Stimulated activated CD4-positive, alpha-beta T cell treated with anti-CD3 and anti-CD28 coated beads, Interleukin-15, amount 100 ng/mL, for 24 hours (primary cell): ENCODE measurements at places on chromosomes 2 and 18.

DNA sequence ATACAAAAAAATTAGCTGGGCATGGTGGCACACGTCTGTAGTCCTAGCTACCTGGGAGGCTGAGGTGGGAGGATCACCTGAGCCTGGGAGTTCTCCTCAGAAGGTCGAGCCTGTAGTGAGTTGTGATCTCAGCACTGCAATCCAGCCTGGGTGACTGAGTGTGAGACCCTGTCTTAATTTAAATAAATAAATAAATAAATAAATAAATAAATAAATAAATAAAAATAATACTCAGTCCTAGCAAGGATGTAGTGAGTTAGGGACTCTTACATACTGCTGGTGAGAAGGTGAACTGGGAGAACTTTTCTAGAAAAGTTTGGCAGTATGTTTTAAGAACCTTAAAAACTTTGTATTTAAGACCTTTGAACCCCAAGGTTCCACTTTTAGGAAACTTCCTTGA lies 230.0 kb downstream of the CLIP4 start:
- DNase-seq: no peak

DNA sequence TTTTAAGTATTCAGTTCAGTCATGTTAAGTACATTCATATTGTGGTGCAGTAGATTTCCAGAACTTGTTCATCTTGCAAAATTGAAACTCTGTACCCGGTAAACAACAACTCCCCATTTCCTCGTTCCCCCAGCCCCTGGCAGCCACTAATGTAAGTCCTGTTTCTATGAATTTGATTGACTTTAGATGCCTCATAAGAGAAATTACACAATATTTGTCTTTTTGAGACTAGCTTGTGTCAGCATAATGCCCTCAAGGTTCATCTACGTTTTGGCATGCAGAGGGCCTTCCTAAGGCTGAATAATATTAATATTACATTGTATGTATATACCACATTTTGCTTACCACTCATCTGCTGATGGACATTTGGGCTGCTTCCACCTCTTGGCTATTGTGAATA lies 30.9 kb downstream of the METTL21A start:
- no peak for DNase-seq

DNA sequence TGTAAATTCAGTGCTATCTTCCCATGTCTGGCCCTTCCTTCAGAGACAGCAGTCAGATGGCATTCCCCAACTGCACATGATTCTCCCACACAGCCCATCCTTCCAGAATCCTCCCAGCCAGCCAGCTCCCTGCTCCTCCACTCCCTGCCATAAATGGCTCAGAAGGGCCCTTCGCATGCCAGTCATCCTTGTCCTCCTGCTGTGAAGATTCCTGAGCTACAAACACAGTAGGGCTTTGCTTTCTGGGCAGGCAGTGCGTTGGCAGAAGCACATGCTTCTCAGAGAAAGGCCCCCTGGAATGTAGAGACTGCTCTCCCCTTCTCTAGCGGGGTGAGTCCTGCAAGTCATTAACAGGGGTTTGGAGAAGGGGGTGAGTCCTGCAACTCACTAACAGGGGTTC lies 71.9 kb downstream of the TEX51 start:
- no peak for DNase-seq

- no peak for DNase-seq
These were observed 69.2 kb upstream of the HNRNPA3 start for GRCh38 chr2:177143444-177143843.

- DNase-seq: no peak
These were observed 62.8 kb downstream of the NBEAL1 start for GRCh38 chr2:203077451-203077850.

GRCh38 chr2:12778811-12779579 lies 62.3 kb downstream of the TRIB2 start:
- DNase-seq: no peak

DNA sequence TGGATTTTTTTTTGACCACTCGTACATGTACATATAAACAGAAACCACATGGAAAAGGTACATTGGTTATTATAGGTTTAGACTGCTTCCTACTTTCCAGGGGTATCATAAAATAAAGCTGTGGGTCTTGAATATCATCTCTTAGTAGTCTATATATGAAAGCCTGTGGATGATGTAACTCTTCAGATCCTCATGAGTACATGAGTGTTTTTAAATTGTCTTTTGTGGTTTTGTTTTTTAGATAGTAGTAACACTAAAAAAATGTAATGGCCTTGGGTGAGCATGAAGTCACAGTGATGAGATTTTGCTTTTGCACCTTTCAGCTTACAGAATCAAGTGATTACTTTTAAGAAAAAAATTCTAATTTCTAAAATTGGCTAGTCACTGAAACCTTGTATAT lies 80.2 kb downstream of the RAB3GAP1 start:
- no peak for DNase-seq

GRCh38 chr2:98807221-98807620 lies 76.3 kb upstream of the MGAT4A start:
- no peak for DNase-seq

DNA sequence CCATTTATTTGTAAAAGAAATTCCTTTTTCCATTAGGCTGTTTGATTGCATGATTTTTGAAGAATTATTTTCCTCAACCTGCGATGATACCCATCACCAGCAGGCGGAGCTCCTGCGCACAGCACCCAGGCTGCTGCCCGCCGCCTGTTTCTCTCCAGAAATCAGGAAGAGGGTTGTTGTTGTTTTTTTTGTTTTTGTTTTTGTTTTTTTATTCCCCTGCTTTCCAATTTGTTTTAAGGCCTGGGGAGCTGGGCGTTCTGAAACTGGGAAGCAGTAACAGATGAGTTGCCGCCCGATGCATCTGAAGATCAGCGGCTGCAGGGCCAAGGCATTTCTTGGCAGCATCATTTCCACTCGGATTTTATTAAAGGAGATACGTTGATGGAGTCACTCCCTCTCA lies 132.1 kb downstream of the MBP start:
- DNase-seq: peak; percentile 53

GRCh38 chr18:9422816-9423519 lies 52.3 kb upstream of the RALBP1 start:
- DNase-seq: no peak

GRCh38 chr2:139228276-139228675 lies 448.1 kb upstream of the NXPH2 start:
- no peak for DNase-seq

- no peak for DNase-seq
These were observed 91.7 kb upstream of the HNMT start for GRCh38 chr2:137872577-137872976.

- no peak for DNase-seq
These were observed 151.3 kb downstream of the TANC1 start for GRCh38 chr2:159119652-159120257.

DNA sequence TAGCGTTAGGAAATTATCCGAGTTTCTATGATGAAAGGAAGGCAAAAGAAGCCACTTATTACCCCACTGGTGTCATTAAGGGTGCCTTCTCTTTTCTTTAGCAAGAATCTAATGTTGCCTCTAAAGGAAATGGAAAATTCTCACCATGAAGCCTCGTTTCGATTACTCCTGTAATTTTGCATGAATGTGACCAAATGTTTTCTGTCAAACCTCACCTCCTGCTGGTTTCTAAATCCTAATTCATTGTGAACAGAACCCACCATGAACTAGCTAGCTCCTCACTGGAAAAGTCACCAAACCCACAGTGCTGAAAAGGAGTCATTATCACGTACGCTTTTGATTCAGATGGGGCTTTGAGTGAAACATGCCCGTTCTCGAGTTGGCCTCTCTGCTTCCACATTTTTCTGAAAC lies 119.9 kb downstream of the COPS8 start:
- DNase-seq: no peak

DNA sequence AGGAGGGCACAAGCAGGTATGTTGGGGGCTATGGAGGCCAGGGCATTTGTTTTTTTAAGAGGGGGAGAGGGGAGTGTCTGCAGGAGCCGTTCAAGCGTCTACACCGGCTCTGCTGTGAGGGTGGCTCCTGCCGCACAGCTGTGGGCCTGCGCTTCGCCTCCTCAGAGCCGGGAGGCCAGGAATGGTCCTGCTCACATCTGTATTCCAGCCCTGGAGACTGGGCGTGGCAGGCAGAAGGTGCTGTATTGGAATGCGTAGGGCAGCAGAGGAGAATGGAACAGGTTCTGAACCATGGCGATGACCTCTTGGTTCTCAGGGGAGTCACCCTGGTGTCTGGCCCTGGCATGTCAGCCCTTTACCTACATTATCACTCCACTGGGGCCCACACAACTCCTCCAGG lies 26.8 kb upstream of the INHBB start:
- DNase-seq: no peak

- DNase-seq: no peak
These were observed 360.3 kb downstream of the TGIF1 start for GRCh38 chr18:3810296-3810695.

DNA sequence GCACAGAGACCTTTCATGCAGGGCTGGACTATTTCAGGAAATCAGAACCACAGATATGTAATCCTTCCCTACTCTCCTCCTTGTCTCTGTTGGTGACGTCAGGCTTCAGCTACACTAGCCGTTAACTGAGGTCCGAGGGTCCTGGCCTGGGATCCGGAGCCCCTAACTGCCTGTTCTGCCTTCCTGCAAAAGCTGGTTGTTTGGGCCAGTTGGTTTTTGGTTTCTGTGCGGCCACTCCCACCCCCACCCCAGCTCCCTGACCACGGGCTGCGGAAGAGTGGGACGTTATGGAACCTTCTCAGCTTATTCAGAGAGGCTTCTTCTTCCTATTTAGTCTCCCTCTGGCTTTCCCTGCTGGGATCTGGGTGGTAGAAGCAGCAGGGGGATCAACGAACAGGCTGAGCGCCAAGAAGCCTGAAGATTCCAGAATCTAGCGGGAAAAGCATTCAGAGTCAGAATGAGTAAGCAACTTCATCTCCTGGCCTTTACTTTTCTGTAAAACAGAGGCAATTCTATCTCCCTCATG lies 49.3 kb upstream of the ROCK2 start:
- DNase-seq: no peak

DNA sequence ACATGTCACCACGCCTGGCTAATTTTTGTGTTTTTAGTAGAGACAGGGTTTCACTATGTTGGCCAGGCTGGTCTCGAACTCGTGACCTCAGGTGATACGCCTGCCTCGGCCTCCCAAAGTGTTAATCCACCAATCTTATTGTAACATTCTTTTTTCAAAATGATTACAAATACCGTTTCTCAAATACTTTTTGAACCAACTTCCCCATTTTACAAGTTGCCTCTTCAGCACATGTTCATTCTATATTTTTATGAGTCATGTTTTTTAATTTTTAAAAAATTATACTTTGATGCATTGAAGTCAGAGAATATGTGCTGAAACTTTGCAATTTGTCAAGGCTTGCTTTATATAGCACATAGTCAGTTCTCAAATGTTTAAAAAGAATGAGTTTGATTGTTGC lies 58.2 kb downstream of the QPCT start:
- DNase-seq: no peak

GRCh38 chr2:129861666-129862288 lies 117.7 kb upstream of the RAB6C start:
- no peak for DNase-seq

GRCh38 chr2:20439193-20439475 lies 7.7 kb upstream of the RHOB start:
- DNase-seq: no peak

GRCh38 chr2:204628926-204629712 lies 83.8 kb downstream of the PARD3B start:
- no peak for DNase-seq

DNA sequence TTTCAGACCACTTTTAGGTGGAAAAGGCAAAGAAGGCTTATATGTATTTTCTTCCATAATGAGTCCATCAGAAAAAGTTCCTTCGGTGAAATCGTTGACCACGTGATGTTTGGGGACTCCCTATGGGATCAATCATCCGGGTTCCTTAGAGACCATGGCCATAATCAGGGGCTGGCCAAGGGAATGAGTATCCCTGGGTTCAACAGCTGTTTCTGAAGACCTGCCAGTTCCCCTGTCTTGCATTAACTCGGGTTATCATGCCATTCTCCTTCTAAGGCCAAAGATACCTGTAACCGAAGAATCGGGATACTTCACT lies 18.7 kb upstream of the TMEM177 start:
- DNase-seq: no peak

DNA sequence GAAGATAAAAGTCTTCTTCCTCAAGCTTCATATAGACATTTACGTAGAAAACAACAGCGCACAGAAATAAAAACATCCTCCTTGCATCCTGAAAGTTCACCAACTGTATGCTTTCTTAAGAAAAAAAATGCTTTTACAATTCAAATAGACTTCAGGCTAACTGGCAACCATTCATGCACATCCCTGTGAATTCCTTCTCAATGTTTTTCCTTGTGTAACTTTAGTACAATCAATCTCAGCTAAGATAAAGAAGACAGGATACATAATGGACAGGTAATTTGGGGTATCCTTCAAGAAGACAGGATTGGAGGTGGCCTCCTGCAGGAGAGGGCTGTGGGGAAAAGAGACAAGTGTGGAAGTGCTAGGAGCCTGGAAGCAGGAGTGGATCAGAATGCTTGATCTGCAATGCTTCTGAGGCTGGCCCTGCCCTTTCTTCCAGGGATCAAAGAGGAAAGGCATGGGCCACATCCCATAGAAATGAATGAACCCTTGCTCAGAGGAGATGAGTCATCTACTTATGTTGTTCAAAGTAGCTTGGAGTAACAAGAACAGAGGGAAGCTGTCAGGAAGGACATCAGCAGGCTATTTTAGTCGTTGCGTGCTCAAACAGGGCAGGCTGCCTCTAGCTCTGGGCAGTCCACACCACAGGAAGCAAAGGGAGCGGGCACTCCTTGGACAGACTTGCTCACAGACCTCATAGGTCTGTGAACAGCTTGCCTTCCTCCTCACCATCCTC lies 126.6 kb downstream of the TMEM131 start:
- no peak for DNase-seq

GRCh38 chr2:239531456-239532241 lies 130.8 kb upstream of the HDAC4 start:
- DNase-seq: no peak
